Inflammatory macrophage (primary cell): ENCODE measurements at places on chromosomes 4 and X.
A peak's percentile ranks its signal among the peaks of the same experiment; 100 is the strongest.

GRCh38 chr4:166594326-166594946 is 639.9 kb downstream of the SPOCK3 start:
- DNase-seq: no peak

GRCh38 chr4:10746371-10747171 is 62.0 kb upstream of the CLNK start:
- no peak for DNase-seq

DNA sequence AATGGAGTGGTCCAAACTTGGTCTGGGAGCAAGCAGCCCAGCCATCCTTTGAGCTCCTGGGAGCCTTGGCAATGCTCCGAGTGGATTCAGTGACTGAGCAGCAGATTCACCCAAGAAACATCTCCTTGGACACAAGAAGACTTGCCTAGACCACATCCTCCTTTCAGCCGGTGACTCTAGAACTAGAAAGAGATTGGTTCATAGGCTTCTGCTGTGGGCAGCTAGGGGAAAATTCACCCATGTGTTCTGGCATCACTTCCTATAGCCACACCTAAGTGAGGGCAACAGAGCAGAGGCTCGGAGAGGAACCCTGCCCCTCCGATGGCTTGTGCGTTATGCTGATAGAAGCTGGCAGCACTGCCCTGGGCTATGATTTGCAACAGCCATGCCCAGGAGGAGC is 16.0 kb downstream of the ZNF275 start:
- DNase-seq: no peak

- DNase-seq: no peak
Observed at GRCh38 chr4:32042486-32043247, 1322.5 kb downstream of the PCDH7 start.

GRCh38 chr4:40492691-40493090 is 137.0 kb downstream of the RBM47 start:
- no peak for DNase-seq

GRCh38 chr4:4735136-4735750 is 124.2 kb upstream of the MSX1 start:
- DNase-seq: no peak

DNA sequence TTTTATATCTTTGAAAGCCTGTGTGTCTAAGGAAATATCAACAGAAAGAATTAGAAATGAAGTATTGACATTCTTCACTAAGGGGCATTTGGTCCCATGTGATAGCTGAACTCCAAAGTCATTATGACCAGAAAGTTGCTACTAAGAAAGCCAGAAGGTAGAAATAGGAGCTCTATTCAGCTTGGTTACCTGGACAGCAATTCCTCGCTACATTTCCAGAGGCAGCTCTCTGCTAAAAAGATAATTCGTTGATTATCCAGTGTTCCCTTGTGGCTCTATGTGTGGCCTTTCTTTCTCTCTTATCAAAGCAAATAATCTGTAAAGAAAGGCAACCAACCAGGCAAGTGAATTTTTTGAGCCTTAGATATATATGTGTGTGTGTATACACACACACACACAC is 341.3 kb downstream of the ADGRL3 start:
- DNase-seq: no peak

GRCh38 chr4:110589297-110589696 is 33.6 kb downstream of the PITX2 start:
- DNase-seq: no peak

DNA sequence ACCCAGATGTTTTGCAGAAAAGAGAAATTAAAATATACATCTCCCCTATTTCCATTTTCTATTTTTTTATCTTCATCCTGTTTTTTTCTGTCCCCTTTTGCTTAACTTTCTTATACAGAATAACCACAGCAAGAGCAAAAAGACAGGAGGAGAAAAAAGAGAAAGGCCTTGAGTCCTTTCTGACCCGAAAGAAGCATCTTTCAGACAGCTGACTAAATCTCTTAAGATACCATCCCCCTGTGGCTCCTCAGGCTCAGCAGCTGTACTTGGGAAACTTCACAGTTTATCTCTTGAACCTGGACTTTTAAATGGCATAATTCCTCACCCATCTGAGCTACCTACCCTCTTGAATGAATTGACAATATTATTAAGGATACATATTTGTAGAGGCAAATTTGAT is 100.2 kb downstream of the FIP1L1 start:
- no peak for DNase-seq

GRCh38 chrX:120755066-120755846 is 120.4 kb downstream of the CT47B1 start:
- peak; percentile 22 for DNase-seq

DNA sequence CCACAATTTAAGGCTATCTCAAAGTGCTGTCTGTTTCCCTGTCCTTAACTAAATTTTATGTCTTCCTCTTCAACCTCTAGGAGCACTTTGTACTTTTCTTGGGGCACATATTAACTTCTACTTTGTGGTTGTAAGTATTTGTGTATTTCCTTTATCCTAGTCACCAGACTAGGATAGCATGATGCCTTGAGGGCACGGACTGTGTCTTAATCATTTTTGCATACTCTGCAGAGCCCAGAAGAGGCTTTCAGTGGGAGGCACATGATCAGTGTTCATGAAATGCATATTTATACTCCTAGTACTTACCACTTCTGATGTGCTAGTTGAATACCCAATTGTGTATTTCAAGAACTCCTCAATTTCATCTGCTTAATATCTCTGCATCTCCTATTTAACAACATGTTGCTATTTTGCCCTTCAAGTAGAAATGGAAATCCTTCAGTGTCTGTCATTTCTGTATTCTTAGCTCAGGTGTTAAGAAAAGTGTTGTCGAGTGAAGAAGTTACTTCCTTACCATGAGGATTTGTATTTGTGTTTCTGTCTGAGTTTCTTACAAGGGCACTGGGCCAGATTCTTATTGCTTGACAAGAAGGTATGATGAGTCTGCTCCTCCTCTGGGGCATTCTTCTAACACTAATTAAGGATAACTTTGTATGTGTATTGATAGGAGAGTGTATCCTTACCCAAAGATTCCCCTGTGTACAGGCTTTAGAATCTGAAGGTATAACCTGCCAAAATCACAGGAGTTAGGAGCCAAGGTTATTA is 28.3 kb upstream of the PGRMC2 start:
- peak; percentile 24 for DNase-seq

DNA sequence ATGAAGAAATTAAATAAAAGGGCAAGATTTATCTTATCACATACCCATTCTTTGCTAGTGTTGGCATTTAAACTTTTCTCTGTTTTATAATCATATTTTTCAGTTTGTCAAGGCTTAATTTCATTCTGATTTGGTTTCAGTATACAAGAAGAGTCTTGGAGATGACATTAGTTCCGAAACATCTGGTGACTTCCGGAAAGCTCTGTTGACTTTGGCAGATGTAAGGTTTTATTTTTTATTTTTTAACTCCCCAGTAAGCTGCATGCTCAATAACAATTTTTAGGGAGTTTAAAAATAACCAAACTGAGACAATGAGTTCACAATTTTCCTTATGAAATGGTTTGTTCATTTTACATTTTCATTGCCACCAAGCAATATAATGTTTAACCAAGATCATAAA is 39.8 kb downstream of the ANXA3 start:
- DNase-seq: no peak

- DNase-seq: peak; percentile 11
Observed at GRCh38 chr4:154332681-154333421, 158.7 kb downstream of the DCHS2 start.

GRCh38 chr4:7658341-7659204 is 223.8 kb upstream of the PSAPL1 start:
- DNase-seq: peak; percentile 27

- DNase-seq: no peak
Observed at GRCh38 chr4:6444582-6444981, 27.8 kb downstream of the PPP2R2C start.

GRCh38 chr4:141429933-141430332 is 206.4 kb upstream of the IL15 start:
- DNase-seq: no peak

DNA sequence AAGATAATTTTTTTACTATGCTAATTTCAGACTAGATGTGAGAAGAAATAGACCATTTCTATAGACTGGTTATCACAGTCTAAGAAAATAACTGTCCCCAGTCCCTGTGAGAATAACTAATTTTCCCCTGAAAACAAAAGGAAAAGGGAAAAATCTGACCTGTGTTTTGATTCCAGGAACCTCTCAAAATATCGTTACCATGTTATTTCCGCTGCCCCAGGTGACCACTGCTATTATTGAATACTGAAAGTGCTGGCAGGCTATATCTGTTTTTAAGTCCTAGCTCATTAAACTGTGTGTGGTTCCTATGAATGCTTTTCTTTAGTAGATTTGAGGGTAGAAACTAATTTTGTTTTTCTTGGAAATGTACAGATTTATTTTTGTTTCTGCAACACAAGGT is 83.6 kb downstream of the GAB1 start:
- no peak for DNase-seq

DNA sequence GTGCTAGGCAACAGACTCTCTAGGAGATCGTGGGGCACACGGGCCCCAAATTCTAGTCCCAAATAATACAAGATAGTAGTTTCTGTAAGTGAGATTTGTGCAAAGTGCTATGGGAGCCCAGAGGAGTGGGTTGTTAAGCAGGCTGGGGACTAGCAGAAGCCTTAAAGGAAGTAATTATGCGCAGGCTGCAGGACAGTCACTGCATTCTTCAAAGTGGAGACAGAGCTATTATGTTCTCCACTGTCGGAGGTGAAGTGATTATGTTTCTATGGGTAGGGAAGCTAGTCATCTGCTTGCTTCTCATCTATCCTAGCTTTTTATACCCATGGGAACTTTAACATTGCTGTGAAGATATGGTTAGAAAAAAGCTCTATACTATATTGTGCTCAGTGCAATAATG is 154.2 kb downstream of the CPE start:
- DNase-seq: no peak

DNA sequence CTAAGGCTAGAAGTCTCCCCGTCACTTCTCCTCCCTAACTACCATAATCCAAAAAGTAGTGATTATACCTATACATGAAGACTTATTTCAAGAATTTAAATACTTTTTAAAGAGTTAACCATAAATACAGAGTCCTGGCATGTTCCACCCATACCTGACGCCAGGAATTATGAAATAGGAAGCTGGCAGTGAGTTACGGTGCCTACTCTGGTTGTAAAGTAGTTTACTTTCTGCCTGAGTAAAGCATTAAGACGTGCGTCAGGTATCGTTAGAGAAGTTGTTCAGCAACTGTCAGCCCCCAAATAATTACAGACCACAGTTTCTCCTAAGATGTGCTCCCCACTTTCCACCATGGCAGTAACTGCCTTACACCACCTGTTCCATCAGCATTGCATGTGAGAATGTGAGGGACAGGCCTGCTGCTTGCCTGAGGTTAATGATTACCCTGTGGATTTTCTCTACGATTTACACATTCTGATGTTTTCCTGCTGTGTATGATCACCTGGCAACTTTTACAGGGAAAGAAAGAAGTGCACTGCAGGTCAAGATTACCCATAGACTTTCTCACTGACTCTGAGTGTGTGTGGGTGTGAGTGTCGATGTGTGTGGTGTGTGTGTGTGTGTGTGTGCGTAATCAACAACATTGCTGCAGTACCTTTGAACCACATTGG is 92.3 kb upstream of the SLC7A11 start:
- no peak for DNase-seq

- no peak for DNase-seq
Observed at GRCh38 chrX:37679888-37680287, 5.7 kb upstream of the XK start.

GRCh38 chr4:52069571-52069970 is 18.5 kb downstream of the SPATA18 start:
- DNase-seq: no peak

GRCh38 chr4:158856852-158857251 is 88.0 kb downstream of the FNIP2 start:
- DNase-seq: no peak

- DNase-seq: no peak
Observed at GRCh38 chrX:154098551-154098950, 1.0 kb upstream of the MECP2 start.

- no peak for DNase-seq
Observed at GRCh38 chrX:68874076-68874475, 45.3 kb downstream of the EFNB1 start.

- no peak for DNase-seq
Observed at GRCh38 chr4:86362510-86362909, 2.7 kb upstream of the MAPK10 start.

GRCh38 chr4:70706044-70706461 is 15.7 kb upstream of the RUFY3 start:
- no peak for DNase-seq

- no peak for DNase-seq
Observed at GRCh38 chr4:158302076-158302866, 92.0 kb downstream of the TMEM144 start.

- no peak for DNase-seq
Observed at GRCh38 chr4:124691801-124692200, 20.7 kb downstream of the ANKRD50 start.

GRCh38 chr4:36402008-36402758 is 120.8 kb downstream of the DTHD1 start:
- no peak for DNase-seq

- peak; percentile 64 for DNase-seq
Observed at GRCh38 chrX:13090027-13090338, 45.6 kb upstream of the FAM9C start.

GRCh38 chrX:68846536-68846935 is 17.7 kb downstream of the EFNB1 start:
- DNase-seq: no peak

GRCh38 chr4:151418385-151418784 is 9.4 kb downstream of the FHIP1A start:
- no peak for DNase-seq

DNA sequence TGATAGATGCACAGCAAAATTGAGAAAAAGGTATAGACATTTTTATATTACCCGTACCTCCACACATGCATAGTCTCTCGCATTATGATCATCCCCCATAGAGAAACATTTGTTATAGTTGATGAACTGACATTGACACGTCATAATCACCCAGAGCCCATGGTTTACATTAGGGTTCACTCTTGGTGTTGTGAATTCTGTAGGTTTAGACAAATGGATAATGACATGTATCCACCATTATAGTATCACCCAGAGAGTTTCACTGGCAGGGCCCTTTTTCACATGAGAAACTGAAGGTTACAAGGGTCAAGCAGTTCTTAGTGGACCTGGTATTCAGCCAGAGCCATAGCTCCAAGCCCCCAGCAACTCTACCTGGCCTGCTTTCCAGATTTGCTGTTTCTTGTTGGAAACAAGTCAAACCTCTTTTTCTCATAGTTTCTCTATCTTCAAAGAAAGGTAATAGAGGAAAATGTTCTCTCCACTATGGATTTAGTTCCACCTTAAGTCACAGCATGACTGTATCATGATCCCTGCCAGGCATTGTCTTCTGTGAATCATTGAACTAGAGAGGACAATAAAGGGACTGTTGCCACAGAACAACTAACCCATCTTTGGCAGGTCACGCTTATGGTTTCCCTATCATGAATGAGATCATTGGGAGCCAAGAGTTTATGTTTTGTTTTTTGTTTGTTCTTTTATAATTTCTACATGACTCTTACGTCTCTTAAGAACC is 64.0 kb downstream of the HHIP start:
- no peak for DNase-seq

DNA sequence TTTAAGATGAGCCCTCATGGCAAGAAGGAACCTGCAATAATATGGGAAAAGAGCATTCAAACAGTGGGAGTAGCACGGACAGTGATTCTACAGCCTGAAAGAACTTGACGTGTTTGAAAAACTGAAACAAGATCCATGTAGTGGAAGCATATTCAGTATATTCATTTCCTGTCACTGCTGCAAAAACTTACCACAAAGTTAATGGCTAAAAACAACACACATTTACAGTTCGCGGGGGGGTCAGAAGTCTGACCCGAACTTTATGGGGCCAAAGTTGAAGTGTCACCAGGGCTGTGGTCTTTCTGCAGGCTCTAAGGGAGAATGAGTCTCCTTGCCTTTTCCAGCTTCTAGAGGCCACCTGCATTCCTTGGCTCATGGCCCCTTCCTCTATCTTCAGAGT is 52.6 kb upstream of the ARX start:
- no peak for DNase-seq

GRCh38 chrX:47232197-47232802 is 509 bp upstream of the USP11 start:
- no peak for DNase-seq
